ENCODE measurements at places on chromosomes 12 and 14. TPM values are rescaled to one million over a fixed set of nuclear protein-coding genes. Genes with fewer than 3 reads are reported as not detected.

DNA sequence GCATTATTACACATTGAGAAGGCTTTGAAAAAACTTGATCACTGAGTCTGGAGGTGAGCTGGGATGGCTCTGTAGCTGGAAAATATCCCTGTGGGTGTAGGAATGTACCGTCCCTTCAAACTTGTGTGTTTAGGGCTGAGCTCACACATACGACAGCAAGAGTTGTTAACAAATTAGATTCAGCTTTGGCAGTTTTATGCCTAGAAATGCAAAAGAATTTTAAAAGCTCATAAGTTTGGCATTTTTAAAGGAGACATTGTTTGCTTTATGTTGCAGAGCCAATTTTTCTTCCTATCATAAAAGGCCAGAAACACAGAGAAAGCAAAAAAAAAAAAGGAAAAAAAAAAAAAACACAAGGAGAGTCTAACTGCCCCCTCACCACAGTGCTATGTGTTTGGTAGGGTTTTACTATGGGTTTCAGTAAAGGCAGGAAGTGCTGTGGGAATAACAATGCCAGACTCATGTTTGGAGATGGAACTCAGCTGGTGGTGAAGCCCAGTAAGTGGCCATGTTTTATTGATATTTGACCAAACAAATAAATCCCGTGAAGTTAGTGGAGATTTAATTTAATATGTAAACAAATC, 78.4 kb downstream of the DAD1 start:
- H3K4me1 ChIP-seq: peaks cover 78% of the 10 kb centered on the region
- peaks cover 94% of the 10 kb centered on the region for H3K36me3 ChIP-seq
- H3K27ac ChIP-seq: peak overlapping the region; percentile 100
- no peak for DNase-seq
- H3K27me3 ChIP-seq: no peaks in the 10 kb centered on the region
- peak overlapping the region; percentile 92 for H3K4me3 ChIP-seq

GRCh38 chr12:41521872-41522379, 333.8 kb downstream of the PDZRN4 start:
- DNase-seq: no peak
- H3K36me3 ChIP-seq: no peaks in the 10 kb centered on the region
- H3K4me1 ChIP-seq: peaks cover 2% of the 10 kb centered on the region
- no peak overlapping the region for H3K27ac ChIP-seq
- H3K27me3 ChIP-seq: no peaks in the 10 kb centered on the region

DNA sequence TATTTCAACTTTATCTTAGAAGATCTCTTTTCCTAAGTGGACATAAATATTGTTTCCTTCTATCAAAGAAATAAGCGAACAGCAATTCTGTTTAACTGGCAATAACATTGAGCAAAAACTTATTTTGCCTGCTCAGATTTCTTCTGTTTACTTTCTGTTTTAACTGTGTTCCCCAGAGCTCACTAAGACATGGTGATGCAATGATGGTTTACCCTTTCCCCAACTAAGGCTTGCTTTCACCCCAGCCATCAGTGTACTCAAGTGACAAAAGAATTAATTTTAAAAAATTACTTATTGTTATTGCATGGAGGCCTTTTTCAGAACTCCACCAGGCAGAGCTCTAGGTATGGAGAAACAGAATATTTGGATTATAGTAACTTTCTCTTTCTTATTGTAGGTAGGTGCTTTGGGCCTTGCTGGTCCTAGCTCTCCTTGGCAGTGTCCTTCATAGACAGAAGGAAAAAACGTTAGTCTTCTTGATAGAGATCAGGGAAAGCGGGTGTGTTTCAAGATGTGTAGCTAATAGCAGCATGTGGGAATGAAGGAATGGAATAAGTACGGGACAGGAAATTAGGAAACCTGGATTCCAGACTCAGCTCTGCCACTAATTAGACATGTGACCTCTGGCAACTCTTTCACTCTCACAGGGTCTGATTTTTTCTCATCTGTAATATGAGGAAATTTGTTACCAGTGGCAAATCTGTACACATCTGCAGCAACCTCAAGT, 14.6 kb upstream of the DDHD1 start:
- no peaks in the 10 kb centered on the region for H3K27me3 ChIP-seq
- DNase-seq: no peak
- no peak overlapping the region for H3K4me3 ChIP-seq
- H3K36me3 ChIP-seq: peaks cover 8% of the 10 kb centered on the region
- H3K27ac ChIP-seq: no peak overlapping the region
- H3K4me1 ChIP-seq: peaks cover 6% of the 10 kb centered on the region

Gene NTS
- not detected for total RNA-seq

Measured in activated T-helper 2 cell treated with anti-CD3 and anti-CD28 coated beads, Interferon-gamma antibody, Interleukin-2, Interleukin-4, amounts not matched to agents 10 μg/mL and 5 μg/mL and 100 μg/mL, durations not matched to agents 14 hours and 24 hours and 36 hours (primary cell).